ENCODE measurements at places on chromosomes 16 and 17. TPM values are rescaled to one million over a fixed set of nuclear protein-coding genes. Genes with fewer than 3 reads are reported as not detected.

HSPB9 gene
- total RNA-seq: 0.11 TPM

CDRT15L2 gene
- total RNA-seq: not detected

HEATR3 gene
- 28.7 TPM for total RNA-seq

ATP1B2 gene
- total RNA-seq: 0.32 TPM

TBC1D3I gene
- not detected for total RNA-seq

DNA sequence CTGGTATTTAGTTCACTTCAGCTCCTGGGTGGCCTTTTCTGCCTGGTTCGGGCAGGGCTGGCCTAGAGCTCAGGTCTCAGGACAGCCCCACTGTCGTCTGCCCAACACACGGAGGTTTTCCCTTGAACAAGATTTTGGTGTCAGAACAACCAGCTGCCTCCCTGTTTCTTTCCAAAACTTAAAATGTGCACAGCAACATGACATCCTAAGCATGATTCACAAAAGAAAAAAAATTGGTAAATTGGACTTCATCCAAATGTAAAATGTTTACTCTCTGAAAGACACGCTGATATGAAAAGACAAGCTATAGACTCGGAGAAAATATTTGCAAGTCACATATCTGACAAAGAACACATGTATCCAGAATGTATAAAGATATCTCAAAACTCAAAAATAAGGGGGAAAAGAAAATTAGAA is 197.8 kb upstream of the CHMP6 start:
- DNase-seq: no peak

DNA sequence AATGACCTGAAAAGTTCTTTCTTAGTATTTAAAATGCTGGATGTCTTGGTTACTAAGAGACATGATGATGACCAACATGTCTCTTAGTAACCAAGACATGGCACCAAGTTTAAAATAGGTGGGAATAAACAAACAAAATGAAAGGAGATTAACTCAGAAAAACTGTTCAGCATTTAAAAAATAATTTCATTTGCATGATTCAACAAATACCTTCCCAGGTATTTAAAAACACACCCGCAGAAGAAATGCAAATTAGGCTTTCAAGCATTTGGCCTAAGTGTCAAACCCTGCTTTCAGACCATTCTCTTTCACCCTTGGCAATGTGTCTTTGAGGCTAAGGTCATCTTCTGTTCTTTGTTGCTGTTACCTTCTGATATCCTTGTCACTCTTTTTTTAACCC is 91.4 kb upstream of the CORO6 start:
- no peak for DNase-seq

DNA sequence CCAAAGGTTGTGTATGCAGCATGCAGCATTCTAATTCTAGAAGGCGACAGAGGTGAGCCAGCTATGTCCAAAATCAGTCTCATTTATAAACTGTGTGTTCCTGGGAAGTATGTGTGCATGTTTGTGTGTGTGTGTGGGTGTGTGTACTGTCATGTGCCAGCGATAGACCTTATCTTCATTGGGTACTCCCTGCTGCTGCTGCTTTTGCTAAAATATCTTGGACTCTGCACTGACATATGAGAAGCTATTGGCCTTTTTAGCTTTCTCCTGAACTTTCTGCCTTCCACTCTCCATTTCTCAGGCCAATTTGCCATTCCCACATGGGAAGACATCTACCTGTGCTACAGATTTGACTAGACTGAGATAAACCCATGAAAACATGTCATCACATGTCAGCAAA is 2.0 kb upstream of the LPO start:
- DNase-seq: no peak

All from activated CD4-positive, alpha-beta T cell treated with anti-CD3 and anti-CD28 coated beads for 36 hours (primary cell).